IPS DF 6.9 (cell line): ENCODE measurements at places on chromosomes 6 and 20.
A peak's percentile ranks its signal among the peaks of the same experiment; 100 is the strongest.

DNA sequence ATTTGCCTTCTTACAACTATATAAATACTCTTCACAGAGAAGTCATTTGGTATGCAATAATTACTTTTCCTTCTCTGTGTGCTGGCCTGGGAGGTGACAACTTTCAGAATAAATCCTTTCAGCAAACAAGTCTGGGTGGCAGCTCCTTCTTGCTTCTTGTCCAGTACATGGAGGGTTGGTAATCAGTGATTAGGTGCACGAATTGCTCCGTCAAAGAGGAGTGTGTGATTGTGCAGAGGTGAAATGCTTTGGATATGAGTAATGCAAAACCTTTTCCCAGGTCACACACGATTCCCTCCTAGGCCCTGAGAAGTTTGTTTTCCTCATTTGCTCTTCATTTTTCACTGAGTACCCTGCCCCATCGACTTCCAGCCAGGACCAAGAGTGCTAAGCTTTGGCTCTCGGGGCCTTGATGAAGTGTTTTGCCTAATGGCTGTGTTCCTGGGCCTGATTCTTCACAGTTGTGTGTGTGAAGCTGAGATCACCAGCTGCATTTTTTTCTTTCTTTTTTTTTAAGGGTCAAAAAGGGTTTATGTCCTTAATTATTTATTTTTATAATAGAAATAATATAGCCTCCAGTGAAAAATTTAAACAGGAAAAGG lies 216.5 kb downstream of the ZMYND8 start:
- H3K4me3 ChIP-seq: no peak overlapping the region
- no peaks in the 10 kb centered on the region for H3K27me3 ChIP-seq
- H3K36me3 ChIP-seq: no peaks in the 10 kb centered on the region
- no peak for DNase-seq
- no peaks in the 10 kb centered on the region for H3K4me1 ChIP-seq
- no peak overlapping the region for H3K27ac ChIP-seq

DNA sequence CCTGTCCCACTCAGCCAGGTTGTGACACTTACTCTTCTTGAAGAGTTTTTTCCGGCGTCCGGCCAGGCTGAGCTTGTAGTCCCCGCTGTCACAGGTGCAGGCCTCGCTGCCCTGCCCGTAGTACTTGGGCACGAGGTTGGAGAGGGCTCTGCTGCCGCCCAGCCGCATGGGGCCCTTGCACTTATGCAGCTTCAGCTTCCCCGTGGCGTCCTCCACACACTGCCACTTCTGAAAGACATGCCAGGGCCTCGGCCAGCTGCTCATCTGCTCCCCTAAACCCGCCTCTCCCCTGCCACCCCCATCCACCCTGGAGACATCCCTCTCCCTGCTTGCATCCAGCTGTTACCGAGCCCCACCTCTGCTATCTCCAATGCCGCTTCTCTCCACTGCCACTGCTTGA lies 113.1 kb downstream of the SULF2 start:
- DNase-seq: no peak
- H3K4me1 ChIP-seq: no peaks in the 10 kb centered on the region; the same call in 1 of the 2 replicates
- no peaks in the 10 kb centered on the region for H3K36me3 ChIP-seq
- no peak overlapping the region for H3K4me3 ChIP-seq
- no peak overlapping the region for H3K27ac ChIP-seq
- H3K27me3 ChIP-seq: no peaks in the 10 kb centered on the region

GRCh38 chr6:29770306-29770705 lies 47.1 kb downstream of the HLA-F start:
- no peaks in the 10 kb centered on the region for H3K27me3 ChIP-seq
- no peak overlapping the region for H3K27ac ChIP-seq
- no peaks in the 10 kb centered on the region for H3K36me3 ChIP-seq
- no peak for DNase-seq

DNA sequence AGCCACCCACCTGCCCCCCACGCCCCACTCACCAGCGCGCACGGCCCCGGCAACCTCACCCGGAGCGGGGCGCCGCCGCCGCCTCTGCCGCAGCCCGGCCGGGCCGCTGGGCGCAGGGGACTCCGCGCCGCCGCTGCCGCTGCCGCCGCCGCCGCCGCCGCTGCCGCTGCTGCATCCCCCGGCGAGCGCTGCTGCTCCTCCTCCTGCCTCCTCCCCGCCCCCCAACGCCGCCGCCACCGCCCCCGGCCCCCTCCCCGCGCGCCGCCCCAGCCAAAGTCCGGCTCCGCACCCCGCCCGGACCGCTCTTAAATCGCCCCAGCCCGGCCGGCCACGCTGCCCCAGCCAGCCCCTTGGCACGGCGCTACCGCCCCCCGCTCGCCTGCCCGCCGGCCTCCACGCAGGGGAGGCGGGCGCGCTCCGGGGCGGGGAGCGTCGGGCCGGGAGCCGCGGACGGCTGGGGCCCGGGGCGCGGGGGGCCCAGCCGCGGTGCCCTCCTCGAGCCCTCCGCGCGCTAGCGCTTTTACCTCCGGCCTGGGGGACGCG lies at the start of gene SULF2:
SULF2 (minus strand) TSS at position 171 of the 543 bp plus-strand sequence. CDS start 28,118 bp downstream, outside the sequence.
- peaks cover 13% of the 10 kb centered on the region for H3K27me3 ChIP-seq
- DNase-seq: no peak
- H3K4me3 ChIP-seq: peak within 1 kb of the TSS; percentile 34
- no peaks in the 10 kb centered on the region for H3K36me3 ChIP-seq
- peaks cover 3% of the 10 kb centered on the region for H3K4me1 ChIP-seq

DNA sequence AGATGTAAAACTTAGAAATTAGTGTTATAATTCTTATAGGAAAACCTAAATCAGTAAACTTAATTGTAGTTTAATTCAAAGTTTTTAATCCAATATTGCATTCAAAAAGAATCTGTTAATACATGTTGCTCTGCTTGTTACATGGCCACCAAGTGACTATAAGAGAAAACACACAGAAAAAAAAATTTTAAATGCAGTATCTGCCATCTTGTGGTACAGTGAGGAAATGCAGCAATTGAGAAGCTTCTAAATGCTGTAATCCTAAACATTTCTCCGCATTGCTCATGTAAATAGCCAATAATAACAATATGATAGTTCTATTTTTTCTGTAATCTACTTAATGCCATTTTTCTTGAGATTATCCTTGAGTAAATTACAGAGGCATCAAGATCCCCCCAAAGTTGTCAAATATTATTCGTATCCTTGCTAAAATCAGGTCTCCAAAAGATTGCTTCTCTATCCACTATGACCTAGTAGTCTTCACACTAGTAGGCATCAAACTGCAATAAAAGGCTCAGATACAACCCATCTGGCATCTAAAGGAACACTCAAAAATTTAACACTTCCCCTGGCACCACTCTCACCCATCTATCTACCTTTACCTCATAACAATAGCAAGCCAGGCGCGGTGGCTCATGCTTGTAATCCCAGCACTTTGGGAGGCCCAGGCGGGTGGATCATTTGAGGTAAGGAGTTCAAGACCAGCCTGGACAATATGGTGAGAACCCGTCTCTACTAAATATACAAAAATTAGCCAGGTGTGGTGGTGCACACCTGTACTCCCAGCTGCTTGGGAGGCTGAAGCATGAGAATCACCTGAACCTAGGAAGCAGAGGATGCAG lies 34.6 kb downstream of the HDAC2 start:
- no peaks in the 10 kb centered on the region; the same call in 1 of the 2 replicates for H3K36me3 ChIP-seq
- DNase-seq: peak; percentile 29
- no peaks in the 10 kb centered on the region for H3K4me1 ChIP-seq
- no peak overlapping the region for H3K4me3 ChIP-seq
- no peaks in the 10 kb centered on the region for H3K27me3 ChIP-seq
- no peak overlapping the region for H3K27ac ChIP-seq

GRCh38 chr6:39037707-39038106 lies 10.9 kb upstream of the GLP1R start:
- no peak overlapping the region for H3K4me3 ChIP-seq
- H3K36me3 ChIP-seq: no peaks in the 10 kb centered on the region
- H3K27ac ChIP-seq: no peak overlapping the region
- 0 out of 2 replicates have a peak, but pooled peaks cover 2% of the 10 kb centered on the region for H3K4me1 ChIP-seq

DNA sequence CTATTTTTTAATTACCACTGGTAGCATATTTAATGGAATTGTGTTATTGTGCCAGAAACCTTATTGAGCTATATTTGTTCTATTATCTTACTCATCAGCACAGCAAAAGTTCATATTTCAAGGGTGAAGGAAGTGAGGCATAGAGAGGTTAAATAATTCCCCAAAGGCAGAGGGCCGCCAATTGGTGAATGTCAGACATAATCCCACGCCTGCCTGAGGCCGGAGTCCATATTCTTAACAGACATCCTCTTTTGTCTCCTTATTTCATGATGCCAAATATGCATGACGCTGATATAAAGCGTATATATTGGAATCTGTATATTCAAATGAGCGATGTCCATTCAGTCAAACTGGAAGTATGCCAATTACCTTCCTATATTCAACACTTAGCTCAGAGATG lies 505.0 kb upstream of the SLC35B3 start:
- no peak overlapping the region for H3K27ac ChIP-seq
- H3K36me3 ChIP-seq: no peaks in the 10 kb centered on the region
- no peak overlapping the region for H3K4me3 ChIP-seq
- H3K27me3 ChIP-seq: no peaks in the 10 kb centered on the region
- no peak for DNase-seq
- no peaks in the 10 kb centered on the region for H3K4me1 ChIP-seq

DNA sequence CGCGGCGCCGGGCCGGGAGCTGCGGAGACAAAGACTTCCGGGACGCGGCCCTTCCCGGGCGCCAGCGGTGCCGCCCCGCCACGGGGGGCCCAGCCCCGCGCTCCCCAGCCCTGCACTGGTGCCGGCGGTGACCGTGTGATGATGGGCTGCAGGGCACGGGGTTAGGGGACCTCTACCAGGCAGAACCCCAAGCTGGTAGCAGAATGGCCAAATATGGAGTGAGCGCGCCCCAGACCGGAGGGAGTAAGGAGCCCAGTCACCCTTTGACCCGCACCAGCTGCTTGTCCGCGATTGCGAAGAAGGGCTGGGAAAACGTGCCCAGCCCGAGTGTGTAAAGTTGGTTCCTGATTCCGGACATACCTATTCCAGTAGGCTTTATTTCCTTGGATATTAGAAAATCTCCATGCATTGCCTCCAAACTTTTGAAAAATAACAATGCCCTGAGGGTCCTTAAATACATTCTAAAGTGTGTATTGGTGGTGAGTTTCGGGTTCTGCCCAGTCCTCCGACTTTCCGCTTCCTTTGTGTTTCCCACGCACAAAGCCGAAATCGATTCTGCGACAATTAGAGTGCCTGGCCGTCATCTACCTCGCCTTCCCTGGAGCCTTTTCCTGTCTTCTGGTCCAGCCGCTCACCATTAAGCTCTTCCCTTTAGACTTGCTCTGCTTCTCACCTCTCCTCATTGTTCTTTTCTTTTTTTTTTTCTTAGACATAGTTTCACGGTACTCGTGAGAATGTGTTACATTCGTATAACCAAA lies 1.1 kb downstream of the ABRACL start:
- H3K4me1 ChIP-seq: peaks cover 4% of the 10 kb centered on the region
- no peak for DNase-seq
- H3K4me3 ChIP-seq: peak overlapping the region; percentile 80; the same call in 1 of the 2 replicates
- H3K36me3 ChIP-seq: no peaks in the 10 kb centered on the region
- no peak overlapping the region for H3K27ac ChIP-seq

GRCh38 chr6:88251301-88251700 lies 85.2 kb upstream of the CNR1 start:
- DNase-seq: no peak
- no peaks in the 10 kb centered on the region for H3K27me3 ChIP-seq
- H3K27ac ChIP-seq: no peak overlapping the region

DNA sequence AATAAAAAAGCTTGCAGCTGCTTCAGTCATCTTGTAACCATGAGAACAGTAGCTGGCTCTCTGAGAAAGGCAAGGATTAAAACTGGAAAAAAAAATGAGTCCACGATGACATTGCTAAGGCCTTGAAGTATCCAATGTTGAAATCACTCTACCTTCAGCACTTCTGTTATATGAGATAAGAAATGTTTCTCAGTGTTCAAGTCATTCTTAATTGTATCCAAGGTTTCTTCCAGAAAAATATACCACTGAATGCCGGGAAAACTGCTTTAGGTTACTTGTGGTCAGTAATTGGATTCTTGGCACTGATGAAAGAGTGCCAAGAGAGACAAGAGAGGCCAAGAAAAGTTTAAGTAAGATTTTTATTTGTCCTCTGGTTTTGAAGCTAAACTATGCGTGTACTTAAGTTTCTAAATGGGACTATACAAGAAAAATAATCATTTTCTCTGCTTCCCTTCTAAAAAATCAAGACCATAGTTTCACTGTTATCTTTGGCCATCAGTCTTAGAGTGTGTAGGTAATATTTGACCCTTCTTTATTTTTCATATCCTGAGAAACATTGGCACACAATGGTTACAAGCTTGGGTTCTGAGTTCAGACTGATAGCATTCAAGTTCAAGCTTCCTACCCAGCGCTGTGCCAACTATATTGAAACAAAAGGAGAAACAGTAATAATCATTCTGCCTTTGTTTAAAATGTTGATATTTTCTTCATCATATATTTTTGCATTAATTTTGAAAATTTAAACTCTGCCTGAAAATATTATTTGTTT lies 84.6 kb downstream of the TRDN start:
- no peaks in the 10 kb centered on the region for H3K27me3 ChIP-seq
- no peak for DNase-seq
- no peak overlapping the region for H3K4me3 ChIP-seq

GRCh38 chr6:116543149-116543548 lies 2.3 kb downstream of the TRAPPC3L start:
- no peak overlapping the region for H3K27ac ChIP-seq
- no peak for DNase-seq
- H3K27me3 ChIP-seq: no peaks in the 10 kb centered on the region
- no peak overlapping the region for H3K4me3 ChIP-seq
- H3K36me3 ChIP-seq: no peaks in the 10 kb centered on the region
- H3K4me1 ChIP-seq: no peaks in the 10 kb centered on the region

DNA sequence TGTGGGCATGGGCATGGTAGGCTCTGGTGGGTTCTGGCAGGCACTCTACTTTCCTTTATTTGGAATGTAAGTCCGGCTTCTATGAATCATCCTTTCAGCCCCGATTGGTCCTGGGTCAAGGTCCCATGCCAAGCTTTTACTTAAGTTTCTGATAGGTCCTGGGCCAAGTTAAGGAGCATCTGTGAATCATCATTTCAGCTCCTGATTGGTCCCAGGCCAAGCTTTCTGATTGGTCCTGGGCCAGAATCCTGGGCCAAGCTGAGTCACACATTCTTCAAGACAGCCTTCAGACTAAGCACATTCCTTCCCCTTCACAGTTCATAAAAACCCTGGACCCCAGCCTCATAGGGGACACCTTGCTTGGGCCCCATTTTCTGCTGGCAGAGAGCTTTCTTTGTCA lies 231.0 kb upstream of the EYS start:
- no peak overlapping the region for H3K4me3 ChIP-seq
- no peak for DNase-seq
- no peaks in the 10 kb centered on the region for H3K4me1 ChIP-seq
- H3K36me3 ChIP-seq: no peaks in the 10 kb centered on the region
- H3K27ac ChIP-seq: no peak overlapping the region

GRCh38 chr6:157804448-157805327 lies 18.4 kb upstream of the SNX9 start:
- no peak for DNase-seq
- H3K27ac ChIP-seq: no peak overlapping the region
- H3K36me3 ChIP-seq: no peaks in the 10 kb centered on the region
- no peak overlapping the region for H3K4me3 ChIP-seq
